ENCODE measurements at places on chromosomes 1 and 21.

DNA sequence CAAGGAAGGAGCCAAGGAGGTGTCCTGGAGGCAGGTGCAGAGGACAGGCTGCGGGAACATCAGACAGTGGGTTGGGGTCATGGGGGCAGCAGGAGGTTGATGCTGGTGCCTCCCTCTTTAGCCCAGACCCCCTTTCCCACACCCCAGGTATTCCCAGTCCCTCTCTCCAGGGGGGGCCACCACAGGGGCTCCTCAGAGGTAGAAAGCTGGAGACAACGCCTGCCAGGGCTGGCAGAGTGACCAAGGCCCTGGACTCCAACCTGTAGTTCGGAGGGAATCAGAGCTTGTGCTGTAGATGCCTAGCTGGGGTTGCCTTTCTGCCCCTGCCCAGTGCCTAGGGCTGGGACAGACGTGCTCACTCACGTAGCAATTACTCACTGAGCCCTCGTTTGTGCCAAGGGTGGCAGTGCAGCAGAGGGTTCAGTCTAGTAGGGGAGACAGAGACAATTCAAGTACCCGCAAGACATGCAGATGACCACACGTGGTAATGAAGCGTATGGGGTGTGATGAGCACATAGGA is 148.2 kb downstream of the PTPRU start:
- peak; percentile 31 for DNase-seq

GRCh38 chr1:199242147-199242546 is 603.3 kb downstream of the PTPRC start:
- DNase-seq: no peak

DNA sequence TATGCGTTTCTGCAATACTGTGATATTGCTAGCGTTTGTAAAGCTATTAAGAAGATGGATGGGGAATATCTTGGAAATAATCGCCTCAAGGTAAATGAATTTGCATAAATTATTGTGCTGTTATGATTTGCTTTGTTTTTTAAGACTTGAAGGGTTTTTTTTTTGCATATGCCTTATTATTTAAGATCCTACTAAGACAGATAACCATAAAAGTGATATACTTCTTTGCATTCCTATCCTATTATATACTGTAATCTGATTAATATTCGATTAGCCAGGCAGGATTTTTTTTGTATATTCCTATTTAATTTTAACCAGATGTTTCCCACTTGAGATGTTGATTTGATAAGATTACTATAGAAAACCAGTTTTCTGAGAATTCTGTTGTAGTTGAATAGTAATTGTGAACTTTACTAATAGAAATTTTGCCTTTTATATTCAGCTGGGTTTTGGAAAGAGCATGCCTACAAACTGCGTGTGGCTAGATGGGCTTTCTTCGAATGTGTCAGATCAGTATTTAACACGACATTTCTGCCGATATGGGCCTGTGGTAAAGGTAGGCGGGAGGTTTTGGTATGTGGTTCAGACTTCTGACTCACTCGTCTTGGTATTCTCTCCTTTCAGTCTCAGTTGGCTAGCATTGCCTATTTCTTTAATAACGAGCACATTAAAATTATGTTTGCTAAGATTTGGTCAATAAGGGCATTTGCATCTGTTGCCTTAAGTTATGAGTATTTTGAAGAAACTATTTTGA is 56.8 kb downstream of the ZBTB17 start:
- peak; percentile 94 for DNase-seq

- DNase-seq: no peak
Measured at GRCh38 chr1:38077523-38078147, 31.0 kb upstream of the POU3F1 start.

DNA sequence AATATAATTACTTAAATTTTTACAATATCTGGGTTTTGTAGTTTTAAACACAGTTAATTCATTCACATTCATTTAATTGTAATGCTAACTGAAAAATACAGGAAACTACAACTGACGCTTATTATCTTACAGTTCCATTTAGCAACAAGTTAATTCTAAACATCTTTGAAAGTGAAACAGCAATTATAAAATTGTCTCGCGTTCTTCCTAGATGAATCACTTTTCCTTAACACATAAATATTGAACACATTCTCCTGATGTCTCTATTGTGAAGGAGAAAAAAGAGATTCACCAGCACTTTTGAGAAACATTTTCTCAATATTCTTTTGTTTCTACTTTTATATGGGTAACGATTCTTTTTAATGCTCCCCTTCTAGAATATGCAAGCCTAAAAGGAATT is 6.4 kb downstream of the PTGFR start:
- DNase-seq: no peak

DNA sequence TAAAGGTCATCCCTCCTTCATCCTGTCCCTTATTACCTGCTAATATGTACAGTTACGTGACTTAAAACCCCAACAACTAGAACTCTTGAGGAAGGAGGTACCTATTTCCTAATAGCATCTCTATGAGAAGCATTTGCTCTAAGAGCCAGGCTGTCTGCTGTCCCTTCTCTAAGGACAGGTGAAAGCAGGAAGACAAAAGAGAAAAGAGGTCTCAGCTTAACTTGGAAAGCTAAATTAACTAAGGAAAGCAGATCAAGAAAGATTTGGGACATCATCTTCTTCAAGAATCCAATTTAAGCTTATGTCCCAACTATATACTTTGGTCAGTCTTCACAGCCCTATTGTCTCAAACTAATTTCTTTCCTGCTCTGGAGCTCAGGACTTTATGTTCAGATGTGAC is 2.9 kb downstream of the EGLN1 start:
- no peak for DNase-seq

DNA sequence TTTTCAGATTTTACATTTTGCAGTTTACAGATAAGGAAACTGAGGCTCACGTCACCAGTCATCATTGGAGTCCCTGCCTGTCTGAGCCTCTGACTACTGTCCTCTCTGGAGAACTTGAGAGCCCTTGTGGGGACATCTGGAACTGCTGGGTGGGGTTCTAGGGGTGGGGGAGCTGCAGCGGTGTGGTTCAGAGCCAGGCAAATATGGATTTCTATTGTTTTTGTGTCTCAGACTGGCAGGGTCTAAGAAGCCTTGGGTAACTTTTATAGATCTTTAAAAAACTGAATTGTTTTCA is 46.9 kb downstream of the IER5 start:
- peak; percentile 57 for DNase-seq

DNA sequence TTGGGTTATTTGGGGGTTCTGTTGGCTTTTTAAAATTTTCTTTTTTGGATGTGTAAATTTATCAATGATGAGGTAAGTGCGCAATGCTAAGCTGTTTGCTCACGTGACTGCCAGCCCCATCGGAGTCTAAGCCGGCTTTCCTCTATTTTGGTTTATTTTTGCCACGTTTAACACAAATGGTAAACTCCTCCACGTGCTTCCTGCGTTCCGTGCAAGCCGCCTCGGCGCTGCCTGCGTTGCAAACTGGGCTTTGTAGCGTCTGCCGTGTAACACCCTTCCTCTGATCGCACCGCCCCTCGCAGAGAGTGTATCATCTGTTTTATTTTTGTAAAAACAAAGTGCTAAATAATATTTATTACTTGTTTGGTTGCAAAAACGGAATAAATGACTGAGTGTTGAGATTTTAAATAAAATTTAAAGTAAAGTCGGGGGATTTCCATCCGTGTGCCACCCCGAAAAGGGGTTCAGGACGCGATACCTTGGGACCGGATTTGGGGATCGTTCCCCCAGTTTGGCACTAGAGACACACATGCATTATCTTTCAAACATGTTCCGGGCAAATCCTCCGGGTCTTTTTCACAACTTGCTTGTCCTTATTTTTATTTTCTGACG is 3.1 kb downstream of the OLIG2 start:
- no peak for DNase-seq

DNA sequence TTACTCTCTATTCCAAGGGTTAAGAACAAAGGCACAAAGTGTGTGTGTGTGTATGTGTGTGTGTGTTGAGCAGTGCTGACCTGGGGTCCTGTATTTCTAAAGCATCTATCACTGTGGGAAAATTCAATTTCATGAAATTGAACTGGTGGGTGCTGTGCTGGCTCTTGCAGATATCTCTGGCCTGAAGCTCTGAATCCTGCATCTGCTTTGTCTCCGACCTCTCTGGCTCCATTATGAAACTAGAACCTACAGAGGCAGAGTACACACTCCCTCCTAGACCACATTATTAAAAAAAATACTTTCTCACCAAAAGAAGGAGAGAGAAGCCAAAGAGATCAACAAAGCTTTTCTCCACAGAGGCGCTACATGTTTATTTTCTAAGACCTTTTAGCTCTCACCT is 88.4 kb upstream of the PDE4B start:
- no peak for DNase-seq

DNA sequence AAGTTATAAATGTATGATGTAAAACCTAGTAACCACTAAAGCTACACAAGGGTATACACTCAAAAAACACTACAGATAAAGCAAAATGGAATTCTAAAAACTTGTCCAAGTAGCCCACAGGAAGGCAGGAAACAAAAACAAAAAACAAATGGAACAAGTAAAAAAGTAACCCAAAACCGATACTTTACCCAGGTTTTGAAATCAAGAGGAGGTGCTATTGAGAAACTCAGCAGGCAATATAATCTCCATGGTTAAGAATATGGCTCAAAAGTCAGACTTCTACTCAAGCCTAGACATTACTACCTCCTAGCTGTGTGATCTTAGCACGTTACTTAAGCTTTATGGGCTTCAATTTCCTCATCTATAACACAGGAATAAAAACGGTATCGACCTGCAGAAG is 13.3 kb downstream of the RBBP5 start:
- DNase-seq: no peak

GRCh38 chr1:30397576-30397975 is 325.8 kb downstream of the MATN1 start:
- DNase-seq: no peak

DNA sequence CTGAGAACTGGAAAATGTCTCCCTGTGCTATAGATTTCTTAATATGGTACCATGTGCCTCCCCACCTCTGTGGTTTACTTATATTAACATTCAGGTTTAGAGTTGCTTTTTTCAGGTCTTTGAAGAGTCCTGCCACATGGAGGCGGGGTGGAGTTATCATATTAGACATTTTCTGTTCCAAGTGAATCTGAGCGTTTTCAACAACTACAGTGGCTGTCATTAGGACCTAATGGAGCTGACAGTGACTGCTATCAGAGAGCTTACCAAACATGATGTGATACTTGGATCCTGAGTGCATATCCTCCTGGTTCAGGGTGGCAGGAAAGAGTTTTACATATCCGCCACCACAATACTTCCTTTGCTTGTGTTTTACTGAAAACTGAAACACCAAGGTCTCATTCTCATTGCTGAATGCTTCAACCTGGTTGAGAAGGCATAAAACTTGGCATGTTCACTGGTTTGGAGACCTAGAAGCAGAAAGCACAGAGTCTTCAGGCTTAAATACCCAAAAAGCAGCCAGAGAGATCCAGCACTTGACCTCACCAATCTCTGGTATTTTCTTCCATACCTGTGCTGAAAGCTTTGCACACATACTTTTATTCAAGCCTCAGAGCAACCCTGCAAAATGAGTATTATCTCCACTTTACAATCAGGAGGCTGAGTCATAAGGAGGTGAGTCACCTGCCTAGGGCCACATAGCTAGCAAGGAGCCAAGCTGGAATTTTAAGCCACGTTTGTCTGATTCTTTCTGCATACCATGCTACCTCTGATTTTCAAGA is 47.4 kb upstream of the OSBPL9 start:
- DNase-seq: peak; percentile 54

DNA sequence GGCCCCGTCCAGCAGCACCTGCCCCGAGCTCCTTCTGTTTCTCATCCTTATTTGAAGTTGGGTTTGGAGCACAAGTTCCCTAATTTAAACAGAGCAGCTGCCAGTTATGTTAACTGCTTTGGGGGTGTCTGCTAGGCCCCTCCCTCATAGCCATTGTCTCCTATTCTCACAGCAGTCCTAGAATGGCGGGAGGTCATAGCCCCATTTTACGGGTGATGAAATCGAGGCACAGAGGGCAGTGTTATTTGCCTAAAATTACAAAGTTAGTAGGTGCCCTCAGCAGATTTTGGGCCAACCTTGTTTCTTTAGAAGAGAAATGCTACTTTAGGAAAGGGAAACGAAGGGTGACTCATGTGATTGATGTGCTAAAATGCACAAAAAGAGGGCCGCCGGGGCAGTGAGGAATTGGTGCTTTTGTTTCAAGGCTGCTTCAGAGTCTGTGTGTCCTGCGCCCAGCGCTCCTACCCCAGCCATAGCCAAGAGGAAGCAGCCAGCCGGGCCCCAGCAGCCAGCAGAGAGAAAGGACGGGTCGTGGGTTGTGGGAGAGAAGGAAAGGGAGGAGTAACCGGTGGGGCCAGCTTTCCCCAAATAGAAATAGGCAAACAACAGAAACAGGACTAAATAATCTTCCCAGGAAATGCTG is 13.0 kb downstream of the VANGL1 start:
- DNase-seq: no peak

DNA sequence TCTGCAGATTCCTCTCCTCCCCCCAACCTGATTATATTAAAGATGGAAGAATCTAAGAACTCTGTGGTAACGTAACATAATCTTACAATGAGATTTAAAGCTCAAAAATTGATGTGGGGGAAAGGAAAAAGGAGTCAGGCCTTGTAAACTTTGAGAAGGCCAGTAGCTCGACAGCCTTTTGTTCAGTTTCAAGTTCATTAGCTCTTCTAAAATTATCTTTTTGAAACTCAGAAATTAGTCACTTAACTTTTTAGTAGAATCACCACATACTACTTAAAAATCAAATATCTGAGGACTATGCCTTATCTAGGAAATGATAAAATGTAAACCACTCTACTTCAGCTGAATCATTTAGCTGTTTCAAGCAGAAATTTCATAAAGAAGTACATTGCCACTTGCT is 996.2 kb downstream of the AMY1C start:
- DNase-seq: no peak

DNA sequence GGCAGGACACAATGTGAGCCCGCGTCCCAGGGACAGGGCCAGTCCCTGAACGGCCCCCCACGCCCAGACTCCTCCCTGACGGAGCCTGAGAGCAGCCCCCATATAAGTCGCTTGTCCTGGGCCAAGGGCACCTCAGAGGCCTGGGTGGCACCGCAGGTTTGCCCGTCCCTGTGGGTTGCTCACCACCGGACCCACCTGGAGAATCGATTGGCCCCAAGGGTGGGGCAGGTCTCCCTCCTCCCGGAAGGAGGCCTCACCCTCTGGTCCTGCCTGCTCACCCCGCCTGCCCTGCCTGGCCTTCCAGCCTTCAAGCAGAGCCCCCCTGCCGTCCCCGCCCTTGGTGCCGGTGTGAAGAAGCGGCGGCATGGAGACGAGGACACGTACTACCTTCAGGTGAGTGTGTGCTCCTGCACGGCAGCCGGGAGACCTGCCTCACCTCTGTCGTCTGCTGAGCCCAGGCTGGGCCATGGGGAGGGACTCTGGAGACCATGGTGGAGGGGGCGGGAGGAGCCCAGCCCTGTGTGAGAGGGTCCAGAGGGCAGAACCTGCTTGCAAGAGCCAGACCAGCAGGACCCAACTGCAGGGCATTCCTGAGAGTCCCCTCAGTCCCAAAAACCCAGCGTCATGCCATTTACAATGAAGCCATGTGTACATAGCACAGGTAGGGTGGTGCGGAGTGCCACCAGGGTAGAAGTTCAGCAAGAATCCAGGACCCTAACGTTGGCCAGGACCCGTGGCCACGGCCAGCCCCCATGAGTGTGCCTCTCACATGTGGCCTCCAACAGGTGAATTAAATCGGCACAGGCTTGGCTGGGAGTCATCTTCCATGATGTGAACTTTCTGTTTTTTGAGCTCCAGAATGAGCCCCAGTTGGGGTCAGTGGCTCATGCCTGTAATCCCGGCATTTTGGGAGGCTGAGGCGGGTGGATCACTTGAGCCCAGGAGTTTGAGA is 24.1 kb upstream of the CCDC27 start:
- DNase-seq: no peak

Data from activated CD8-positive, alpha-beta memory T cell treated with anti-CD3 and anti-CD28 coated beads, Interleukin-2, amount 10 ng/mL, durations not matched to agents 7 days and 5 days (primary cell).